ENCODE measurements at places on chromosomes 6 and 20.

DNA sequence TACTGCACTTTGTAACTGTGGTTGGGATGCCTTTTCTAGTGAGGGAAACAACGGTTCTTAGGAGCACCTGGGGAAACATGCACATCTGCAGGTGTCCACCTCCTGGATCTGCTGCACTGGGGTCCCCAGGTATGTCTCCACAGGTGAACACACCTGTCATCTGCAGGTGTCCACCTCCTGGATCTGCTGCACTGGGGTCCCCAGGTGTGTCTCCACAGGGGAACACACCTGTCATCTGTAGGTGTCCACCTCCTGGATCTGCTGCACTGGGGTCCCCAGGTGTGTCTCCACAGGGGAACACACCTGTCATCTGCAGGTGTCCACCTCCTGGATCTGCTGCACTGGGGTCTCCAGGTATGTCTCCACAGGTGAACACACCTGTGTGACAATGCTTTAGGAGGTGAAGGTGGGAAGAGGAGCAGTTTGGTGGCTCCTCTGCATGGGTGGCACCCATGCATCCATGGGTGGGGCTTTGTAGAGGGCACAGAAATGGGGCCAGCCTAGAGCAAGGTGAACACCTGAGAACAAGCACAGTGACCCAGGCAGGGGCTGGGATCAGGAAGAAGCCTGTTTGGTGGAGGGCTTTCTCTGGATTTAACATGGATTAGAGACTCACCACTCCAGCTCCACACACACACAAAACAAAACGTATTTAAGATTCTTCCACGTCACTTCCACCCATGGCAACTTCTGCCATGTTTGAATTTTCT lies 206.0 kb upstream of the CDH4 start:
- no peak for DNase-seq

- no peak for DNase-seq
Measured at GRCh38 chr6:161985876-161986423, 712.1 kb upstream of the AGPAT4 start.

DNA sequence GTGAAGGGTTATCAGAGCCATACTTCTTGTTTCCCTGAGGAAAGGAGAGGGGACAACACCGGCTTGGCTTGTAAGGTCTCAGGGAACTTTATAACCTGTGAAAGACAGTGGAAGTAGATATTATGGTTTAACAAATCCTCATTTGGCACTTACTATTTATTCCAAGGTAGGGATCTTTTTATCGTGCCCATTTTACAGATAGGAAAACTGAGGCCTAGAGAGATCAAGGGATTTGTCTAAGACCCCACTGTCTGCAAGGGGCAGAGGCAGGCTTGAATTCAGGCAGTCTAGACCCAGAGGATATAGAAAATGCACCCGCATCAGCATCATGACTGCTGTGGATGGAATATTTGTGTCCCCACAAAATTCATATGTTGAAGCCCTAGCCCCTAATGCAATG lies 118.4 kb upstream of the CST7 start:
- no peak for DNase-seq

GRCh38 chr6:42551217-42551616 lies 12.6 kb upstream of the UBR2 start:
- DNase-seq = no peak

DNA sequence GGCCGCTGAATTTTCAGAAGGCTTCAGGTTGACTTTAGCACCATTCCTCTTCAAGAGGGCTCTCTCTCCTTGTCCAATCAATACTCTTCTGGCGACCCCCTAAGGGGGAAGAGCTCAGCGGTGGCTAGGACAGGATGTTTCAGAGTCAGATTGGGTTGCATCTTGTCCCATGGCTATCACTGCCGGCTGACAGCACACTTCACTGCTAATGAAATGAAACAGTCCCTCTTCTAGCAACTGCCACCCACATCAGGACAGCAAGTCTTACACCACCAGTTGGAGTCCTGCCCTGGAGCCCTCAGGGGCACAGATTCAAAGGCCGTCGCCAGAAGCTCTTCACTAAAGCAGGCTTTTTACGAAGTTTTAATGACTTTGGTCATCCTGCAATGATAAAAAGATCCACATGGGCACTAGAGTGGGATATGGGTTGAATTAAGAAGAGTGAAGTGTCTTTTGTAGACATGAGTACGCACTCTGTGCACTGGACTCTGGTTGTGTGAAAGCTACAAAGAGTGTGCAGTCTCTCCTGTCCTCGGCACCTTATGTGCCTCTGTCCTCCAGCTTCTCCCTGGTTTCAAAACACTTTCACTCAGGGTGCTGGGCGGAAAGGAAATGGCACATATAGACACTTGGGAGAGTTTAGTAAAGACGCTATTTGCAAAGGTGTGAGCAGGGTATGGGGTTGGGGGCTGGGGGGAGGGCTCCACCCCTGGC lies 66.1 kb upstream of the SLC22A16 start:
- DNase-seq = no peak

DNA sequence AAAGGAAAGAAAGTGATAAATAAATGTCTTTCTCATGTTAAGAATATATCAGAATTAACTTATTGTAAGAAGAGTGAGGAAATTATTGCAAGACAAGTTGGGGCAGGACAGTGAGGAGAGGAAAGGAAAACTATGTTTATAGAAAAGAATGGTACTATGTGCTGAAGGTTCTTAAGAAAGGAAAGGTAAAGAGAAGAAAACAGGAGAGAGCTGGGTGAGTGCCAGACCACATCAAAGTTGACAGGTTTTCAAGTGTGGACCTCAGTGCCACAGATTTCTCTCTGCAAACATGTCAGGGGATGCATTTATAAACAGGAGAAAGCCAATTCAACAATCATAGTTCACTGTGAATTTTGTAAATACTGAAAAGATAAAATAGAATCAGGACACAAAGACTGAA lies 439.2 kb downstream of the PKHD1 start:
- no peak for DNase-seq

All from activated CD4-positive, alpha-beta T cell treated with anti-CD3 and anti-CD28 coated beads for 24 hours (primary cell).